ENCODE measurements at places on chromosomes 5 and 9.

- no peak for DNase-seq
Observed at GRCh38 chr9:94927762-94928670, 201.5 kb downstream of the AOPEP start.

GRCh38 chr5:135373736-135374515 lies 25.1 kb downstream of the MACROH2A1 start:
- no peak for DNase-seq

GRCh38 chr9:128625391-128626146 lies 31.1 kb downstream of the DYNC2I2 start:
- DNase-seq: no peak

GRCh38 chr5:176781638-176782570 lies 28.5 kb upstream of the UNC5A start:
- DNase-seq: no peak

DNA sequence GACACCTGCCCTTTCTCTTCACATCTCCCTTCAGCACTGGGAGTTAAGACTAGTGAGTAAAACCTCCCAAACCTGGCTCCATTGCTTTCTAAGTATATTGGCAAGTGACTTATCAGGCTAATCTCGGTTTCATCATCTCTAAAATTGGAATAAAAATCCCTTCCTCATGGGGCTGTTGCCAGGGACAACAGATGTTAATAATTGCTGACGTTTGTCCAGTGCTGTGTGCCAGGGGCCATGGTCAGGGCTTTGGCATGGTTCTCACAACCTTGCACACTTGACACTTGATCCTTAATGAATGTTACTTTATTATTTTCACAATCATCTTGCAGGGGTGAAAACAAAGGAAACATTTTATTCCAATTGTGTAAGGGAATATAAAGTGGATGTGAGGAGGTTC lies 1262.0 kb upstream of the WWC1 start:
- DNase-seq: no peak

DNA sequence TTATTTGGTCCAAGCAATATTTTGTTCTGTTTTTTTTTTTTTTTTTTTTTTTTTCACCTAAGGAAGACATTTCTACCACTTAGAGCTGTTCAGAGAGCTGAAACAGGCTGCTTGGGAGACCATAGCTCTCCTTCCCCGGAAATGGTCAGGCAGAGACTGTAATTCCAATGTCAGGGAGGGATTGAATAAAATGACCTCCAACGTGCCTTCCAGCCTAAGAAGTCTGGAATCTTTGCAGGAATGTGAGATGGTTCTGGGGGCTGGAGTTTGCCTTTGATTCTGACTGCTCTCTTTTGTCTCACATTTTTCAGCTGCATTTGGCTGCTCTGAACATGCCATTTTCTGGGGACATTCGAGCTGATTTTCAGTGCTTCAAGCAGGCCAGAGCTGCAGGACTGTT lies 38.3 kb upstream of the TGFBR1 start:
- no peak for DNase-seq

Measured in prostate gland (tissue), 2 donors.